NCI-H2081 treated with DMSO at 0.1 percent for 48 hours (cell line): ENCODE measurements at places on chromosomes 6 and 20.

DNA sequence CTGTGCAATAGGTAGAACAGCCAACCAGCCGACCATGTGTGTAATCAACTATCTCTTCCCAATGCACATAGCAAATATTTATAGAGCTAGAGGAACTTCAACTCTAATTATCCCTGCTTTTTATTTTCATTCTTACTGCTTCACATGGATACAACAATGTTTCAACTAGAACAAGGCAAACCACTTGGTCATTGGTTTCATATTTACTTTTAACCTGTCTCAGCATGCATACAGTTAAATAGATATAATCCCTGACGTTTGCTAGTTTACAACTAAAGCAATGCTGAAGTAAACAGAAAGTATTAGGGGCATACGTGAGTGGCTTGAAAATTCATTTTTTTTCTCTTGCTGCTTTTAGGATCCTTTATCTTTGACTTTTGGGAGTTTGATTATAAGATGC is 318.5 kb upstream of the MAP3K7 start:
- DNase-seq, result no peak

GRCh38 chr6:128259029-128259724 is 261.2 kb downstream of the PTPRK start:
- DNase-seq, result no peak

DNA sequence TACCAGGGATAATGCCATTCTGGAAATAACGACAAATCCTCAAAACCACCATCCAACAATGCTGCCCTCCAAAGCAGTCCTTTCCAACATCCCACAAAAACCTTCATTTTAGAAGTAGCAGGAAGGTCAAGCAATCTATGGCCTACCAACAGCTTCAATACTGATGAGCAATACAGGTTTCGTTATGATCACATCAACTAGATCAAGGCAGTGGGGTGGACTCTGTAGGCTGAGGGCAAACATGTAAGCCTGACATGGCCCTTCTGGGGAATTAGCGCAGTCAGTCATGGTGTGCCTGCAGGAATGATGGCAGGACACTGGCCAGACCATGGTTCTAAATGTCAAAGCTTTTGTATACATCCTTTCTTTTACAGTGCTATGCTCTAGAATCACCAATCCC is 41.7 kb downstream of the EZR start:
- no peak for DNase-seq

GRCh38 chr6:114281496-114281895 is 61.3 kb downstream of the HS3ST5 start:
- no peak for DNase-seq

- no peak for DNase-seq
These were observed 171.7 kb upstream of the PDE10A start for GRCh38 chr6:165834613-165835259.

DNA sequence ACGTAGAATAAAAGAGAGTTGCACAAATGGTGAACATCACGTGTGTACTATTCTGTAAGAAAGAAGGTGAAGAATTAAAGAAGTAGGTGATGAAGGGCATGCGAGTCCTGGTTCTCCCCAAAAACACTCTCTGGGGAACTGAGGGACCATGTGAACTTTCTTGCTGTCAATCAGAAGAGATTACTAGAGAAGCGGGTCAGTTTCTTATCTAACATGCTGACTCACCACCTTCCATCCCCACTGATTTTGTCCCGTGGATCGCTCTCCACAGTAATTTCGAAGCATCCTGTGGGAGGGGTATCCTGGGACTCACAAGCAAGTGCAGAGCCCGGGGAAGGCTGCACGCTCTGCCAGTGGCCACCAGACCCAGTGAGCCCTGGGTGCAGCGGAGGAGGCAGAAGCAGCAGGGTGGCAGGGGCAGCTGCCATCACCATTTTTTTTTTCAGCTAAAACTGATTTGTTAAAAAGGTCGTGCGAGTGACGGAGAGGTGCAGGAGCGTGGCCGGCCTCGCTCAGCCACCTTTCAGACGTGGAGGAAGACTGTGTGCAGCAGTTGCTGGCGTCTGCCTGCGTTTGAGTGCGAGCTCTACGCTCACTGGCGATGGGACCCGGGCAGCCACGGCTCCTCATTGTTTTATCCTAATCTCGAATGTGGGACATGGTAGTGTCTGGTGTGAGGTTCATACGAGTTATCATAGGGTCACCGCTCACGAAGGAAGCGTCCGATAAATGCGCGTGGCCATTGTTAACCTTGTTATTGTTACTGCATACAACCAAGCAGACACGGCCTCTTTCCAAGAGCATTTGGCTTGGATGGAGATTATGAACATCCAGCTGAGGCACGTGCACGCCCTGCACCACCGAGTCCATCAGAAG is 28.0 kb upstream of the SLCO4A1 start:
- DNase-seq, result no peak
